NCI-H2171 (cell line): ENCODE measurements at places on chromosomes 6 and 20.

DNA sequence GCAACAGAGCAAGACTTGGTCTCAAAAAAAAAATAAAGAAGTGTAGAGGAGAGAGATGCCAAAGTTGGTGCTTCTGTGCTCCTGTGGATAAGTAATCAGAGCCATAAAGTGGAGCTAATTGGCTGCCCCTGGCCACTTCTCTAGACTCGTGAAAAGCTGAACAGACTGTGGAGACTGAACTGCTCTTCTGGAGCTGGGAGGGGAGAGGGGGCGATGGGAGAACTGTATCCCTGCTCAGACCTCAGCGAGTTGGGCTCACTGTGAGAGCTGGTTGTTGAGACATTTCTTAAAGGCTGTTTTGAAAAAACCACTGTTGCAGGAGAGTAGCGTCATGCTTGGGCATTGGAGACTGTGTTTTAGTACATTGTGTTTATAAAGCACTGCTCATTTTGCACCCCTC, 125.7 kb downstream of the TCP11 start:
- DNase-seq: no peak

GRCh38 chr6:56690519-56691285, 48.0 kb upstream of the DST start:
- DNase-seq: no peak

- DNase-seq: no peak
Observed at GRCh38 chr20:32362901-32363364, 4.8 kb downstream of the ASXL1 start.

- no peak for DNase-seq
Observed at GRCh38 chr6:1726341-1726768, 116.6 kb downstream of the FOXC1 start.

GRCh38 chr6:157500022-157500421, 119.0 kb downstream of the ZDHHC14 start:
- DNase-seq: no peak

DNA sequence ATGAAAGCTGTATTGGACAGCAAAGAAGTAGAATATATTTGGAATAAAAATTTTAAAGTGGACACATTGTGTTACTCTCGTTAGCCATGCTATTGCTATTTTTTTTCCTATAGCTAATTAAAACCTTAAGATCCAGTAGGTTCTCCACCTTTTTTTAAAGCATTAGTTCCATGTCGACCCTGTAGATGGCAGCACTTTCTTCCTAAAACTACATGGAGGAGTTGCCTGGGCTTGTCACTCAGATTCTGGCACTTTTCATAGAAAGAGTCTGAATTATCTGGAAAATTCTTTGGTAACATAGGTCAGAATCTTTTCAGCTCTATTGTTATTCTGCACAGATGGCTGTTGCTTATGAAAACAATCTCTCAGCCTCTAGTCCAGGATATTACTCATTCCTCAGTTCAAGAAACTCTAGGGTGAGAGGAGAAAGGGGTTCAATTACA, 42.0 kb upstream of the ESR1 start:
- DNase-seq: peak; percentile 16

- no peak for DNase-seq
Observed at GRCh38 chr6:43855247-43855646, 85.2 kb downstream of the VEGFA start.

DNA sequence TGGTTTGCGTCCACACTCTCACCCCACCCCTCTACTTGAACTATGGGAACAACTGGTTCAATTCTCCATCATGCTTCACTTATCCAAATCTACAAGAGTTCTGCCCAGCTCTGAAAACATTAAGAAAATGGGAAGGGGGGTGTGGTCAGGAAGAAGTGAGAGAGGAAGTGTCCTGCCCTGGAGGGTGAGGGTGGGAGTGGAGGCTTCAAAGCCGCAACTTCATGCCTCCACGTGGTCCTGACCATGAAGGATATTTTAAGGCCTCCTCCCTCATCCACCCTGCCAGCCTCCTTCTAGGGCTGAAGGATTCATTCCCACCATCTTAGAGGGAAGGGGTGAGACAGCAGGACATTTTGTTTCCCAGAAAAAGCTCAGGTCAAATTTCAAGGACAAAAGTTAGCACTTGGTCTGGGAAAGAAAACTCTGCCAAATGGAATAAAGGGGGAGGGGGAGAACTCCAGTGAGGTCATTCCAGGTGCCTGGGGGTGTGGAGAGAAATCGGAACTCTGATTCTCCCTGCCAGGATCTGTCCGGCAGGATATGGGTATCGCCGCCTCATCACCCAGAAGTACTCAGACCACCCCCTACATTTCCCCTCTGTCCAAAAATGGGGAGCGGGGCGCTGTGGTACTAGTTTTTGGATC, 4.9 kb downstream of the RIMS4 start:
- DNase-seq: no peak

- DNase-seq: no peak
Observed at GRCh38 chr6:78093906-78094305, 441.1 kb downstream of the MEI4 start.

DNA sequence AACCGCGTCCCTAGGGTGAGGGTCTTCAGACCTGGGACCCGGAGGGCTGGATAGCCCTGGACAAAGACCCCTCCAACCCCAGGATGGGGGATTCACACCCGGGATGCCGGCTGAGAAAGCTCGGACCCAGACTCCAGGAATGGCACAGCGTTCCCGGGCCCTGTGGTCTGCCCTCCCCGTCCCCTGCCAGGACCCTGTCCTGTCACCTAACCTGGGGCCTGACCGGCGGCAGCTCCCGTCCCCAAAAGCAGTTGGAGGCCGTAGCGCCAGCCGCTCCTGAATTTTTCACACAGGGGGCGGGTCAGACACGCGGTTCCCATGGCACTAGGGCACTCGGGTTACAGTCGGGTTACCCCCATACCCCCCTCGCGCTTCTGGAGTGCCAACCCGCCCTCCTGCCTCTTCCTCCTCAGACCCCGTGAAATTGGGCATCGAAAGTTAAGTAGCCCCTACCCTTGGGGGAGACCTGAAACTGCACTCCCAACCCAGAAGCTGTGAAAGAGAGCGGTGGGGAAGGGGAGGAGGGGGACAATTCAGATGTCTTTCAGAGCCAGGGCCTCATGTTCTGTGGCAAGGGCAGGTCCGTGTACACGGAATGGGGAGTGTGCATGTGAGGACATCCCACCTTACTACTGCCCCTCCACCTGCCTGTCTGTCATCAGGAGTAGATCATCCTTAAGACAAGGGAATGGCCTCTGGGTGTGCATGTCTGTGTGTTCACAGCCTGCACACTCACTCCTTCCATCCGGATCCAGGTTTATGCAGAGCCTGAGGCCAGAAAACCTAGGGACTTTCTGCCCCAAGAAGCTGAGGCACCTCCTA, 595 bp downstream of the REM1 start:
- no peak for DNase-seq

GRCh38 chr6:54846243-54846856, at the start of gene FAM83B:
Gene FAM83B, plus strand, starts transcription at chr6:54846771. Its CDS starts 23,476 bp downstream, at chr6:54870247.
- DNase-seq: no peak

DNA sequence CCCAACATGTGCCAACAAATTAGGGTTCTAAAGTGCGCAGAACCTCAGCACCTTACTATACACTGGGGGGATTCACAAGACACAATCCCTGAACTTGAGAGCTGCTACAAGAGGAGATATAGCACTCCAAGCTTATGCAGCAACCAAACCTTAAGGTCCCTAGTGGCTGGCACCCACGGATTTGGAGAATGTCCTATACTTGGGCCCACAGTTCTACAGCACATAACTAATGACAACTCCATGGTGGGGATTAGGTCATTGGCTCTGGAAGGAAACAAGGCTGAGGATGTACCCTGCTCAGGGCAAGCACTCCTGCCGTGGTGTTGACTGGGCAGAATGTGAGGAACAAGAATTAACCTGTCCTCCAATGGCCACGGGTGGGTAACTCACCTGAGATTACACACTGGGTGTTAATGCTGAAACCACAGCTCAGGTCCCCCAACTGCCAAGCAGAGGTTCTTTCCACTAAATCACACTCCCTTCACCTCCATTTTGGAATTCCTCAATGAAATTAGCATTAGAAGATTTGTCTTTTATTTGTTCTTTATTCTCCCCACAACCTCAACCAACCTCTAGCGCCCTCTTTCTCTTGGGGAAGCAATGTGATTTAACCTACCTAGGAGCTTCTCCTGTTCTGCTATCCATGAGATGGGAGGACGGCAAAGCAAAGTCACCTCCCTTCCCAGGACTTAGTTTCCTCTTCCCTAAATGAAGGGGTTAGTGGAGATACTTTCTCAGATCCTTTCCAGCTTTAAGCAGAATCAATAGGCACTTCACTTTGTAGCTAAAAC, 32.0 kb downstream of the TRERF1 start:
- no peak for DNase-seq

DNA sequence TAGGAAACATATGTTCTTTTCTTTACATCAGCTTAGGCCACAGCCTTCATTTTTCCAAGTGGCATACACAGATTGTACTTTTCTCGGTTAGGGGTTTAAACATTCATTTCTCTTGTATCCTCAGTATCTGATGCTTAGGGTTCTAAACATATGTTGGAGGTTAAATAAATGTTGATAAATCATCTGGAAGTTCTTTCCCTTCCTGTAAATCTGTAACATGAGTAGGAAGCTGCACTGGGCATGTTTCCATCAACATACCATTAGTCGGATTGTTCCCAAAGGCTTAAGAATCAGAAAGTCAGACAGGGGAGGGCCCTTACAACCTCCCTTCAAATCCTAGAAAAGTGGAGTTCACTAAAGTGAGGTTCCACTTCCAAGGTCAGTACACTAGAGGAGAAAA, 54.8 kb upstream of the BCLAF1 start:
- no peak for DNase-seq

DNA sequence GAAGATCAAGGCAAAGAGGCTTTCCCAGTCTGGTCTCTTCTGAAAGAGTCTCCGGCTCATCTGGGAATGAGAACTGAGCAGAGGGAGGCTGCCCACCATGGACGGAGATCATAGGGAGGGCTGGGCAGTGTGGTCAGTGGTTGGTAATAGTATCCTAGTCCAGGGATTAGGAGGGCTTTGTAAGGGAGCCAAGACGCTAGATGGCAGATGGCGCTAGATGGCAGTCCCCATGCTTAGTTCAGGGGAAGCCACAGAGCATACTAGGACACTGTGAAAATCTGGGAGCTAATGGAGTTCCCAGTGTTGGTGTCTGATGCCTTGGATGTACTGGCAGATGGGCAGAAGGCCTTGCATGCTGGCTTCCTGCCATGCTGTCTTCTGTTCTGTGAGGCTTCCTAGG, 21.7 kb upstream of the DAAM2 start:
- no peak for DNase-seq

- no peak for DNase-seq
Observed at GRCh38 chr6:30130179-30130679, 5.7 kb upstream of the TRIM40 start.

- DNase-seq: no peak
Observed at GRCh38 chr6:8536122-8536521, 100.8 kb upstream of the SLC35B3 start.

- DNase-seq: peak; percentile 85
Observed at GRCh38 chr6:110331816-110332215, 26.3 kb downstream of the METTL24 start.

GRCh38 chr6:107740496-107741190, 83.5 kb downstream of the SCML4 start:
- DNase-seq: no peak

- DNase-seq: no peak
Observed at GRCh38 chr20:3557237-3557785, 86.5 kb downstream of the ATRN start.

GRCh38 chr6:97026298-97026697, 101.8 kb downstream of the KLHL32 start:
- DNase-seq: peak; percentile 40

GRCh38 chr6:9978480-9978879, 436.4 kb downstream of the TFAP2A start:
- no peak for DNase-seq
